Stimulated activated naive CD8-positive, alpha-beta T cell treated with anti-CD3 and anti-CD28 coated beads, Interleukin-15, Interleukin-2, amounts not matched to agents 100 U/mL and 50 U/mL, for 24 hours (primary cell): ENCODE measurements at places on chromosomes 3 and 15.

DNA sequence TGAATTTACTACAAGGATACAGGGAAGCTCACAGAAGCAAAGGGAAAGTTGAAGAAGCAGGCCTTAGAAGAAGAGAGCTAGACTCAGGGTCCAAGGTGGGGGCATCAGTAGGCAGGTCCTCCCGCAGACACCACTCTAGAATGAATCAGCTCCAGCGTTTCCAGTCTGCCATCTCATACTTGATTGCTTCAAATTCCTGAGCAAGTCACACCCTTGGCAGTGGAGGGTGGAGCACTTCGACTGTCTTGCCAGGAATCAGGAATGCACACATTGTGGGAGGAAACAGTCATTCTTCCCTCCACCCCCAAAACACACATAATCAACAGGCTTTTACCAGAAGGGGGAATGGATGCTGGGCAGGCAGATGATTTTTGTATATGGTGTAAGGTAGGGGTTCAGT lies 78.5 kb downstream of the CHCHD6 start:
- no peak for DNase-seq

- DNase-seq: peak; percentile 22
Measured at GRCh38 chr3:14461748-14462324, 59.4 kb downstream of the SLC6A6 start.

GRCh38 chr3:193614430-193614829 lies 21.4 kb downstream of the OPA1 start:
- no peak for DNase-seq

DNA sequence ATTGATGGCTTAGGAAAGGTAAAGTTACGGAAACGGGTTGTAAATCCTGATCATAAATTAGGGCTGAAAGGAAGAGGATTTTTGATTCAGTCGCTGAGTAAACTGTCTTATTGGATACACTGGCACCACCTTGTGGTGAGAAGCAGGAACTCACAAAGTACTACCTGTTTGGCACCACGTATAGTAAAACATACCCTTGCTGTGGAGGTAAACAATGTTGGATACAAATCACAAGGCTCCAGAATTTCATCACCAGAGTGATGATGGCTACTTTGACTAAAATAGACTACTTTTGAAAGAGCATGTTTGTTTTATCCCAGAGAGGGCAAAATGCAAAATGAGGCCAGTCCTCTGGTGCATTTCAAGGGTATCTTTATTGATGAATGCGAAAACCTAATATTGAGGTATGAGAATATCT lies 216.9 kb downstream of the IGSF11 start:
- peak; percentile 27 for DNase-seq

- DNase-seq: no peak
Measured at GRCh38 chr3:14451844-14452739, 49.7 kb downstream of the SLC6A6 start.

DNA sequence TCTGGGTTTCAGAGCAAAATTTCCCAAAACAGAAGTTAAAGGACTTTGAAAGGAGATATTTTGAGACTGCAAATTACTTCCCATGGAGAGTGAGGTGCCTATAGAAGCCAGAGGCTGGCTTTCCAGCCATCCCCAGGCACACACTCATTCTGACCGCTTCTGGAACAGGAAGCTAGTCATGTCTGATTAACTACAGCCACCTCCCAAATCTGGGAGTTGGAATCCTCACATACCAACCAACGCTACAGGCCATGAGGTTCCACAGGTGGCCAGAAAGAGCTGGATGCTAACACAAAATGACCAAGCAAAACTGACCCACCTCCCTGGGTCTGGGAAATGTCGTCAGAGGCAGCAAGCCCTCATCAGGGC lies 87.2 kb downstream of the SNRK start:
- no peak for DNase-seq

DNA sequence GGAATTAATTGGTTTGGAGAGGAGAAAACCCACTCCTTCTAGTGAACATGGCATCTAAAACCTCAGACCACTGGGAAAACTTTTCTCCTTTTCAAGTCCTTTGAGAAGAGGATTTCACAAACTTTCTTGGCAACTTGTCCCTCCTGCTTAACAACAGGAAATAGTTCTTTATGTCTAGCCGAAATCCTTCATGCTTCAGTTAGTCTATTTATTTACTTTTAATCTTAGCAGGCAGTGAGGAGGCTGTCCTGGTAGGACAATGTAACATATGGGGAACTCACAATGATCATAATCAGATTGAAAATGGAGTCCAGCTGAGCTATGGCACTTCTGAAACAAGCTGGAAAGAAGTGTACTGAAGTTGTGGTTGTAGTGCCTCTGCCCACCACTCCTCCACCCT lies 50.6 kb downstream of the KY start:
- no peak for DNase-seq

DNA sequence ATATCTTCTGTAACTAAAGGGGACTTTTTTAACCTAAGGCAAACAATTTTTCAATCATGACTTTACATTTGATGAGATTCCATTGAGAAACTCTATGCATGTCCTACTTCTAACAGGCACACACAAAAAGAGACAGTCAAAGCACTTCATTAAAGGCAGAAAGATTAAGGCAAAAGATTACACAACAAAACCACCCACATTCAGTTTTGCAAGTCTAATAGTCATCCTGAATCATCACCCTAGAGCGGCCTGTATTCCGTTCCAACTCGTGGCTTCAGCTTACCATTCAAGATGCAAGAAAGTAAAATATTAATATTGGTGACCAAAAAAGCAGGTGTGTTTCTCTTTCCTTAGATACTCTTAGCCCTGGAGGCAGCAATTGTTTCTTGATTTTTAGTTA lies 205.9 kb downstream of the P3H2 start:
- DNase-seq: no peak

DNA sequence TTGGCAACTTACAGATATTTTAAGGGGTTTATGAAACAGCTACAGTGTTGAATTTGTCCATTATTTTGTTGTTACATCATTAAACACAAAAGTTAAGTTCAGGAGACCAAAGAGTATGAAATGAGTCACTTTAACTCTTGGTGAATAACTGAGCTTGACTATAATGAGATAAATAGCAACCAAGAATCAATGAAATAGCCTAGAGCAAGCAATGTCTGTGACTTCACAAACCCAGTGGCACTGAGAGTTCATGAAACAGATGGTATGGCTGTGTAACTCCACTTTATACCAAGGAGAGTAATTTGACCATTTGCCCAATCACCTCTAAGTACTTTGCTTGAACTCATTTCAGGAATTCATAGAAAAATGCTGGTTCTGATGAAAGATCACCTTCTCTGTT lies 169.6 kb upstream of the GADL1 start:
- no peak for DNase-seq

DNA sequence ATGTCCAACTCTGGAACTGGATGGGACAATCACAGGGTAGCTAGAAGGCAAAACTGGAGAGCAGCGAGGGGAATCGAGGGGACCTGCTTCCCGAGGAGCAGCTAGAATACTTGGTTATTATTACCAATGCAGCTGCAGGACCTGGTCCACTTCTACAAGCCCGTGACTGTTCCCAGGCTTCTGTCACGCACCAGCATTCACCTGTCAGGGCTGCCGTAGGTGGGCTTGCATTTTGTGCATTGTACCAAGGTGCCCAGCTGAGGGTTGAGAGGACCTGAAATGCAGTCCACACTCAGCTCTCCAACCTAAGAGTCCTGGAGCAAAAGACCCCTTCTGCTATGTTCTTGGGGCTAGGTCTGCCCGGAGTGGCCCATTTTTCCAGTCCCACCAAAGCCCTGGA lies 2.3 kb downstream of the SEMA4B start:
- no peak for DNase-seq

GRCh38 chr15:54026891-54027290 lies 48.6 kb downstream of the UNC13C start:
- DNase-seq: no peak

- no peak for DNase-seq
Measured at GRCh38 chr3:72872183-72872582, 15.7 kb upstream of the GXYLT2 start.

- no peak for DNase-seq
Measured at GRCh38 chr3:161420746-161421145, 49.4 kb upstream of the SPTSSB start.

- DNase-seq: no peak
Measured at GRCh38 chr3:119349354-119350041, 55.3 kb downstream of the ARHGAP31 start.

- DNase-seq: no peak
Measured at GRCh38 chr3:29185706-29186105, 95.2 kb upstream of the RBMS3 start.

GRCh38 chr3:134840459-134840858 lies 45.4 kb downstream of the EPHB1 start:
- DNase-seq: no peak

DNA sequence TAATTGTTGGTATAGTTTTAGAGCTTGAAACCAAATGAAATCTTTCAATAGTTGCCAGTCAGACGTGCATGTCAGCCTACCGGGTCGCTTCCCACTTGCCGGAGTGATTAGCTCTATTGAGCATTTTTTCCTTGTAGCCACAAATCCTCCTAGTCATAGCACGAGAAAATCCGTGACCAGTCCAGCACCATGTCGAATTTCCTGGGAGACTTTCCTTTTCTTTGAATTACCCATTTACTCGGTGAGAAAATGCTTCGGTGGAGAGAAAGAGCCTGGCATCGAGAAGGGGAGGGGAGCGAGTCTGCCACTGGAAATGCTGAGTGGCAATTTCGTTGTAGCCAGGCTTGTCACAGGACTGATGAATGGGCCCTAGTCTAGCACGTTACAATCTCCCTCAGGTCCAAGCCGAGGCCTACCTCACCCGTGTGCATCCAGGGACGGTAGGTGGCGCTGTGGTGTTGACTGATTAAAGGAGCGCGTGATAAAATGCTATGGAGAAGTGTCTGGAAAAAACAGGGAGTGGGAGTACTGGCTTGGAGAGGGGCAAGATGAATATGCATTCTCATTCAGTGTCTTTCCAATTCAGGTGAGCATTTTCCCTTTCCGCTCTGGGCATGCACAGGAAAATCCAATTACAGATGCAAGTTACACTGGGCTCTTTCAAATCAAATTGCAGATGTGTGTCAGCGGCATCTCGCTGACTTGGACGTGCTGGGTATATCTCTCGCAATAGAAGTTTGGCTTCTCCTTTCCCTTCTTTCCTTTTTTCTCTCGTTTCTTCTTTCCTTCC lies 238.8 kb downstream of the EDEM1 start:
- DNase-seq: peak; percentile 84

- DNase-seq: no peak
Measured at GRCh38 chr3:105495021-105495420, 128.3 kb downstream of the ALCAM start.

DNA sequence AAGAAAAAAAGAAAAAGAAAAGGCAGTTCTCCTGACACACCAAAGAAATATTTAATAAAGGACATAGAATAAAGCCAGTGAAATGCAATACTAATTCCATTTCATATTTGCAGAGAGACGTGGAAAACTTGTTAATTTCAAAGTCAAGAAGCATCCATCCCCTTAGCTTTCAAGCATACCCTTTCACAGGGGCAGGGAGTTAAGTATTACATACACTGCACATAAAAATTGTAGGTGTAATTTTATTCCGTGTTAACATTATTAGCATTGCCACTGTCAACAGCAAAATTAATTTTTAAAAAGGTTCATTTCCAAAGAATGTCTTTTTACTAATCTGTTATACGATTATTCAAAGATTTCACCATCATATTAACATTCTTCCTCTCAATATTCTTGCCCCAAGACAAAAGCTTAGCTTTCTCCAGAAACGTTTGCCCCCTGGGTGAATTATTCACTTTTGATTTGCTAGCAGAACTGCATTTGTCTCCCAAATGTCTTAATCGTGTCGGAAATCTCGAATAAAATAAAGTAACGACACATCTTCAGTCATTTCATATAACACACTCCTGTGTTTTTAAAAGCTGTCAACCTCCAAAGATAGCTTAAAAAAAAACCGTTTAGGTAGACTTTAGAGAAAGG lies 517.9 kb downstream of the MECOM start:
- no peak for DNase-seq

- peak; percentile 8 for DNase-seq
Measured at GRCh38 chr15:83837945-83838571, 184.1 kb downstream of the ADAMTSL3 start.

DNA sequence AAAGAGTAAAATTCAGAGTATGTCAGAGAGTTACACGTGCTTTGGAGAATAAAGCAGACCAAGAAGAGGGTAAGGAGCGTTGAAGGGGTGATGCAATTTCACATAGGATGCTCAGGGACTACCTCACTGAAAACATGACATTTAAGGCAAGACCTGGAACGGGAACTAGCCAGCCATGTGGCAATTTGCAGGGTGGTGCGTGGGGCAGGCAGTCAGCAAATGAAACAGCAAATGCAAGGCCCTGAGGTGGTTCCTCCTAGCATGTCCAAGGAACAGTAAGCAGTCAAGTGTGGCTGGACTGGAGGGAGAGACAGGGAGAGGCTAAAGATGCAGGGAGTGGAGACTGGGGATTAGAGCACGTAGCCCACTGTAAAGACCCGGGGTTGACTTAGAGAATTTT lies 146.1 kb upstream of the LPP start:
- no peak for DNase-seq

DNA sequence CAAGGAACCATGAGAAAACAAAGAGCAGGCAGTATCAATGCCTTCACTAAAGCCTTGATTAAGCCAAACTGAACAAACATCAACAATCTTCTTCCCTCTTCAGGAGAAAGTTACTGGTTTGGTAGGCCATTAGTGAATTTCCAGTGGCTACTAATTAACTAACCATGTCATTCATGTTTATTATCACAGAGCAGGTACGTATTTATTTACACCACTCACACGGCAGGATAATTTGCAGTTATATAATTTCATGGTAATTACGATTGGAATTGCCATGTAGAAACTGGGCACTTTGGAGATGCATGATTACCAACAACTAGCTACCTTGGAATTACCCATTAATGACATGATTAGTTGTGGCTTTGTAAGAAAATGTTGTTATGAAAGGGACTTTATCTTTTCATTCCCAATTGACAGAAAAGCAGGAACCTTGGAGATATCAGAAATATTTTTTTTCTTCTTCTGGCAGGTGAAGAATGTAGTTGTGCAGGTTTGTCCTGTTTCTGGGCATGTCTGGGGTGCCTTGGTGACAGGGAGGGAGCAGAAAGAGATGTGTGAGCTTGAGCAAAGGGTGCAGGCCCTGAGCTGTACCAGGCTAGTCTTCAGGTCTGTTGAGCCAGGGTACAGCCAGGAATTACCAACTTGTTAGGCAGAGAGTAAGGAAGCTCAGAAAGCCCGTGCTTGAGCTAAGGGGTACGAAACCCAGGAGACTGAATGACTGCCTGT lies 310.7 kb downstream of the RORA start:
- no peak for DNase-seq

GRCh38 chr15:64774037-64774628 lies 1.3 kb downstream of the RBPMS2 start:
- no peak for DNase-seq

GRCh38 chr15:69673291-69673881 lies 220.8 kb downstream of the RPLP1 start:
- DNase-seq: no peak
